CD8-positive, alpha-beta T cell (primary cell): ENCODE measurements at places on chromosomes 5 and 9.
A peak's percentile ranks its signal among the peaks of the same experiment; 100 is the strongest.

DNA sequence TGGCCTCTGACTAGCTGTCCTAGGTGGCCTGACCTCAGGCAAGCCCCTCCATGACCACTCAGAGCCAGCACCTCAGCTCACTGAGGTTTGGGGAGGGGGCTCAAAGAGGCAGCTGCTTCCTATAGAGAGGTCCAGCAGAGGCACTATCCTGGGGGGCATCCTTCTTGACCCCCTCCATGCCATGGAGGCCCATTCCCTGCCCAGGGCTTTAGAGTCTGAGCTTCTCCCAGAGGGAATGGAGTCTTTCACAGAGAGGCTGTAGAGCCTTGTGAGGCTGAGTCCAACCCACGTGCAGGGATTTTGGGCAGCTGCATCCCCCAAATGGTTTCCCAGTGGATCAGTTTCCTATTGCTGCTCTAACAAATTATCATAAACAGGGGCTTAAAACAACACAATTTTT, 16.9 kb downstream of the IRF1 start:
- no peak for DNase-seq

- no peak for DNase-seq
Observed at GRCh38 chr5:55601204-55601618, 66.4 kb upstream of the PLPP1 start.

- no peak for DNase-seq
Observed at GRCh38 chr9:70085241-70085640, 41.6 kb downstream of the MAMDC2 start.

DNA sequence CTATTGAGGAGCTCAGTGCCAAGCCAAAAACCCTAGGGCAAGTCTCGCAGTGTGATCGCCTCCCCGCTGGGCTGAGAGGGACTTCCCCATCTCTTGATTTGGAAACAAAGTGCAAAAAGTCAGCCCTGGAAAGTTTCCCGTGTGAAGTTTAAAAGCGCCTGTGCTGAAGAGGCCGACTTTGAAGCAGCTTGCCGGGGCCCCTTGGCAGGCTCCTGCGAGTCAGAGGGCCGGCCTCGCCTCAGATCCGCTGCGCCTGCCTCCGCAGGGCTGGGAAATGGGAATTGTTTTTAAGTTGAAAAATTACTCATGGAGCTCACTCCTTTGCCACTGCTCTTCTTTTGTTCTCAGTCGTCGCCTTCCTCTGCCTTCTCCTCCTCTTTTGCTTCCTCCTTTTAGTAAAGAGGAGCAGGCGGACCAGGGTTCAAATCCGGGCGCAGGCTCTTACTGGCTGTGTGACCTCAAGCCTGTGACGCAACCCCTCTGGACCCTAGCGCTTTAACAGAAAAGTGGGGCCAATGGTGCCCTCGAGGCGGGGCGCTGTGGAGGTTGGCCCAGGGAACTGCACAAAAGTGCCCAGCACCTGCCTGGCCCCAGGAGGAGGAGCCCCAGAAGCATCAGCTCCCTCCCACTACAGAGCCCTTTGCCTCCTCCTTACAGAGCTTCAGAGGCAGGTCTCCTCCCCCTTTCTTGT, 14.7 kb upstream of the LHX2 start:
- no peak for DNase-seq

DNA sequence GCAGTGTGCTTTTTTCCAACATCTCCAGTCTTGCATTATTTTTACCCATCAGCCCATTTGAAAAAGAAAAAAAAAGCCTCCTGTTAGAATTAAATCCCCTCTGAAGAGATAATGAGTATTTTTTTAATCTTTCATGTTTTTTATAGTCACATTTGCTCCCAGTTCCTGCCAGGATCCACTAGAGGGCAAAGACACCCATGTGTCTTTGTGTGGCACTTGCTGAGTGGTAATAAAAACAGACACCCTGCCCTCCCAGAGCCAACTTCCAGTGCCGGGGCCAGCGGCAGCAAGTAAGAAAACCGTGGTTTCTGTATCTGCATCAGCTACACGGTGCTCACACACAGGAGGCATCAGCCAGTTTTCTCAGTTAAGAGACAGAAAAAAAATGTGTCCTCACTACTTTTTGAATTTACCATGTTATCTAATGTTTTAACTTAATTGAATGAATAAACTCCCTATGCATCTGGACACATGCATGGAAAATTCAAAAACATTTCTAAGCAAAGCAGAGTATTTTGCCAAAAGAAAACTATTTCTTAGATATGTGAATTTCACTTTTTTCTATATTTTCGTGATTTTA, 70.2 kb upstream of the PLEKHG4B start:
- DNase-seq: no peak

- DNase-seq: peak; percentile 87
Observed at GRCh38 chr5:96816411-96816939, 8.7 kb upstream of the ERAP1 start.
